RCC 7860 (cell line): ENCODE measurements at places on chromosomes 2 and 18.

DNA sequence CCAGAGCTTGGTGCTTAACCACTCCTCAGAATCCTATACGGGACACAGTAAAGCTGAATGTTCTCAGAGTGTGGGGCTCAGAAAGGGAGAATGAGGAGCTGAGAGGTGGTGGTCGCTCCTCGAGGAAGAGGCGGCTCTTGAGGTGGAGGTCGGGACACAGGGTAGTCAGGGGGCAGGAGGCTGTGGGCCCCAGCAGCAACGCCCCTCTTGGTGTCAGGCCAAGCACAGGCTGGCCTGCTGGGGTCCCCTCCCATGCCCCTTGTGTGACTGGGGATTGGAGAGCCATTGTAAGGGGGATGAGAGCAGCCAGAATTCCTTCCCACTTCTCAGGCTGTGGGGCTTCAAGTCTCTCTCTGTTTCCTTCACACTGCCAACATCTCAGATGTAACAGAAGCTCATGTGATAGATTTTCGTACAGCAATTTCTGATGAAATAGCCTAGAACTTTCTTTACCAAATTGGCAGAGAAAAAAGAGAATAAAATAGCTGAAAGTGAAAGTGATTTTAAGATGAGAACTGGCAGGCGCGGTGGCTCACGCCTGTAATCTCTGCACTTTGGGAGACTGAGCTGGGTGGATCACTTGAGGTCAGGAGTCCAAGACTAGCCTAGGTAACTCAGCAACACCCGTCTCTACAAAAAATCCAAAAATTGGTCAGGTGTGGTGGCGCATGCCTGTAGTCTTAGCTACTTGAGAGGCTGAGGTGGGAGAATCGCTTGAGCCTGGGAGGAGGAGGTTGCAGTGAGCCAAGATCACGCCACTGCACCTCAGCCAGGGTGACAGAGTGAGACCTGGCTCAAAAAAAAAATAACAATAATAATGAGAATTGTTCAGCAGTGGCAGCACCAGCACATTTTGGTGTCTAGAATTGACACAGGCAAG is 61.1 kb upstream of the RPL31 start:
- no peak for DNase-seq

DNA sequence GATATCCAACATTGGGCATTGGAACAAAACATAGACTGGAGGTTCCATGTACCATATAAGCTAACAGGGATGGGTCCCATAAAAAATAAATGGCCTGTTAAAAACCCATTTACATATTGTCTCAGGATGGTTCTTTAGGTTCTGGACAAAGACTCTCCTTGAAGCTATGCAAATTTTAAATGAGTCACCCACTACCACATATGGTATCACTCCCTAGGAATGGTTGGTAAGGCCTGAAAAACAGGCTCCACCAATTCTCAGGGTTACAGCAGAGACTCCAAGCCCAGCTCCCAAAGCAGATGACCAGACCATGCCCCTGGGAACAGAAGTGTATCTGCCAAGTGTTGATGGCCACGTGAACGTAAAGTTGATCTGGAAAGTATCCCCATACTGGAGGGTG is 190.7 kb upstream of the SPHKAP start:
- DNase-seq, result no peak

- DNase-seq, result peak; percentile 54
Observed at GRCh38 chr2:216519154-216519762, 20.6 kb downstream of the RPL37A start.

GRCh38 chr2:140580532-140581151 is 1550.2 kb downstream of the LRP1B start:
- no peak for DNase-seq

DNA sequence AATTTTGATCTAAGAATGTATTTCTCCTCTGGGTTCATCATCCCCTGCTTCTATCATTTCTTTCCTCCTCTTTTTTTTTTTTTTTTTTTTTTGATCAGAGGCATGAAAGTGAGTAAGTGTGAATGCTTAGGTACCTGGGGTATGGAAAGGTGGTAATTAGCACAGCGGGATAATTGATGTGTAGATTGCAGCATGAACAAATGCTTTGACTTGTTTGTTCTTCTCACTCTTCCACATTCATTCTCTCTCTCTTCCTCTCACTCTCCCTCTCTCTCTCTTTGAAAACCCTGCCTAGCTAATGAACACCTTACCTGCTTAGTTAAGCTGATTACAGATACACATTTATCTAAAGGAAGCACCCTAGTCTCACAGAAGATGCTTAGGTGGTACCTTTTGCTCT is 74.7 kb downstream of the ZEB2 start:
- no peak for DNase-seq

DNA sequence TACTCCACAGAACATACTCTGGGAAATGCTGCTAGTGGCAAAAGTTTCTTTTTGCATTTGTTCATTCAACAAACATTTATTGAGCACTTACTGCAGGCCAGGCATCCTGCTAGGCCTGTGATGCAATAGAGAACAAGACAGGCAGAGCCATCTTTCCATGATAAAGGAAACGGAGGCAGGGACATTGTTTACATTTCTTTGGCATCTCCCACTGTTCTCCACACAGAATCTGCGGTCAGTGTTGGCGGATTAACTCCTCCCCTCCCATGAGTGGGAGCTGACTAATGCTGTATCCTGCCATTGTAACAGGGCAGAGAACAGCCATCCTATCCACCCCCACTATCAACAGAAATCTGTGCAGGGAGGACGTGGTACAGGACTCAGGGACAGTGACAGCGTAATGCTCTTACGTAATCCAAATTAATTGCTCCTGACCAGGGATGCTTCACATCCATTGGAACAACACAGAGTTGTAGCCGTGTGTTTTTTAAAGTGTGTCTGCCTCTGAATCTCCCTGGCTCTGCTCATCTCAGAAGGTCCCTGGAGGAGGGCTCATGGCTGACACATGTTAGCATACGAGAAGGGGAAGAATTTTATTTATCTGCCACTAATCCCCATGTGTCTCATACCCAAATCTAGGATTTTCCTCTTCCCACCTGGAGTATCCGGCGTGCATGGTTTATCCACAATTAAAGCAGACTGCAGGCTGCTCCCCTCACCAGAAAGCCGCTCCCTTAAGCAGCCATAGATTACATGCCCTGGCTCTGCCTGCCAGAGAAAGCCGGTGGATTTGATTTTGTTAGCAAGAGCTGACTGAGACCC is 32.3 kb downstream of the STEAP3 start:
- DNase-seq, result peak; percentile 97

GRCh38 chr2:189231719-189232323 is 52.3 kb upstream of the COL5A2 start:
- DNase-seq, result no peak

- no peak for DNase-seq
Observed at GRCh38 chr2:135947483-135947882, 37.9 kb downstream of the DARS1 start.
